ENCODE measurements at places on chromosomes 1 and 21.
A peak's percentile ranks its signal among the peaks of the same experiment; 100 is the strongest.

GRCh38 chr21:44893948-44894656 lies 20.6 kb upstream of the PTTG1IP start:
- DNase-seq: no peak

DNA sequence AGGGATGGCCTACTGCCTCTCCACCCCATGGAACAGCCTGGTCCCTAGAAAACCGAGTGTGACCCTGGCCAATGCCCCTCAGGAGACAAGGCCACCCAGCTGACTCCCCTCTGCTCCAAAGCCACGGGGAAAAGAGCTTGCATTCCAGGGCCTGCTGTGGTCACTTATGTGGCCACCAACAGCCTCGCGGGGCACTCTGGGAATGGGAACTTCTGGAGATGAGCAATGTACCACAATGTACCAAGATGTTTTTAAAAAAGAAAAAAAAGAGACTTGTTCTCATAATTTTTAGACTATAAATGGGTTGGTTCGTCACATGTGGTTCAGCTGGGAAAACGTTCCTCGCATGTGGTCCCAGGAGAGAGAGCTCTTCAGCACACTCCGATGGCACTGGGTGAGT lies 62.8 kb downstream of the SLC66A1 start:
- no peak for DNase-seq

DNA sequence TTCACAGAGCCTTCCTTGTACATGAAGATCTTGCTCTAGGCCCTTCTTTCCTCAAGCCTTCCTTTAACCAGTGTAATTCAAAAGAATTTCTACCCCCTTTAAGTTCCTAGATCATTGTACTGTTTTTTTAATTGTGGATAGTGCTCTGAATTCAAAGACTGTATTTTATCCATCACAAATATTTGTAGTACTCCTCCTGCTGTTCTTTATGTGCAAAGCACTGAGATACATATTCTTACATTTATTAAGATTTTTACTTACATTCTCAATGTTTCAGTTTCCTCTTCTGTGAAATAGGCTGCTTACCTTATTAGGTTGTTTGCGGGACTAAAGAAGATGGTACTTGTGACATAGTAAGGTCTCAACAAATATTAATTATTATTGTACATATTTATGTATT lies 168.8 kb upstream of the PDE4B start:
- DNase-seq: no peak

DNA sequence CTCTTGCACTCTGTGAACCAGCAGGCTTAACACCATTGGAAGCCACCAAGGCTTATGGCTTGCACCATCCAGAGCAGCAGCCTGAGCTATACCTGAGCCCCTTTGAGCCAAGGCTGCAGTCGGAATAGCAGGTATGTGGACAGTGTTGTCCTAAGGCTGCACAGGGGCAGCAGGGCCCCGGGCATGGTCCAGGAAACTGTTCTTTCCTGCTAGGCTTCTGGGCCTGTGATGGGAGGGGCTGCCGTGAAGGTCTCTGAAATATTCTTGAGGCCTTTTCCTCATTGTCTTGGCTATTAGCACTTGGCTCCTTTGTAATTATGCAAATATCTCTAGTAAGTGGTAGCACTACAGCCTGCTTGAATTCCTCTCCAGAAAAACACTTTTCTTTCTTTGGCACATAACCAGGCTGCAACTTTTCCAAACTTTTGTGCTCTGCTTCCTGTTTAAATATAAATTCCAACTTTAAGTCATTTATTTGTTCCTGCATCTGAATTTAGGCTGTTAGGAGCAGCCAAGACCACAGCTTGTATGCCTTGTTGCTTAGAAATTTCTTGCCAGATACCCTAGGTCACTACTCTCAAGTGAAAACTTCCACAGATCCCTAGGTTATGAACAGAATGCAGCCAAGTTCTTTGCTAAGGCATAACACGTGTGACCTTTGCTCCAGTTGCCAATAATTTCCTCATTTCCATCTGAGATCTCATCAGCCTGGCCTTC lies 5.2 kb downstream of the KRTAP20-4 start:
- DNase-seq: no peak

- no peak for DNase-seq
Observed at GRCh38 chr1:62906428-62906886, 122.5 kb downstream of the ATG4C start.

DNA sequence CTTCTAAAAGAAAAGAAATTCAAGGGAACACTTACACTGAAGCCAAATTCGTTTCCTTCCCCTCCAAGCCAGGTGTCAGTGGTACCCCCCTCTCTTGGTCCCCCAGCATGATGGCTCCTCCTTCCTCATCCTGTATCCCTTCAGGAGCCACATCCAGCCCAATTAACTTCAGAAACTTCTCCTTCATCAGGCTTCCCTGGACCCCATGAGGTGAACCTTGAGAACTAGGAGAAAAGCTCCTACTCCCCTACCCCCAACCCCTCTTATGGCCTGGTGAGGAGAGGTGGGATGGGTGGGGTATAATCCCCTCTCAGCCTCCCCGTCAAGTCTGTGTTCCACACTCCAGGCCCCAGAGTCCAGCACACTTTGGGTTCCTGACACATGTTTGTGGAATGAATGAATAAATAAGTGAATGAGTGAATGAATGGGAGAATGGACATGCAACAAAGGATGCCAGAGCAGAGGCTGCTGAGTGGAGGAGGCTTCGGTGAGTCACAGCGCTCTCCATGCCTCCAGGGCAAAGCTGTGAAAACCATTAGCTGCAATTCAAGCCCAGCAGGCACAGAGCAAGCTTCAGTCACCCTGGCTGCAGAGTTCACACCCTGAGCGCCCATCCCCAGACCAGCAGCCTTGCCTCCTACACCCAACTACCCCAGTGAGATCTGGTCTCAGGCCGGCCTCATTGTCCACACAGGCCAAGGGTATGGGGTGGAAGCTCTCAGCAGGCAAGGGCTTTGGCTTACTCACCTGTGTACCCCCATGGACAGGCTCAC lies 43.8 kb downstream of the BATF3 start:
- no peak for DNase-seq

DNA sequence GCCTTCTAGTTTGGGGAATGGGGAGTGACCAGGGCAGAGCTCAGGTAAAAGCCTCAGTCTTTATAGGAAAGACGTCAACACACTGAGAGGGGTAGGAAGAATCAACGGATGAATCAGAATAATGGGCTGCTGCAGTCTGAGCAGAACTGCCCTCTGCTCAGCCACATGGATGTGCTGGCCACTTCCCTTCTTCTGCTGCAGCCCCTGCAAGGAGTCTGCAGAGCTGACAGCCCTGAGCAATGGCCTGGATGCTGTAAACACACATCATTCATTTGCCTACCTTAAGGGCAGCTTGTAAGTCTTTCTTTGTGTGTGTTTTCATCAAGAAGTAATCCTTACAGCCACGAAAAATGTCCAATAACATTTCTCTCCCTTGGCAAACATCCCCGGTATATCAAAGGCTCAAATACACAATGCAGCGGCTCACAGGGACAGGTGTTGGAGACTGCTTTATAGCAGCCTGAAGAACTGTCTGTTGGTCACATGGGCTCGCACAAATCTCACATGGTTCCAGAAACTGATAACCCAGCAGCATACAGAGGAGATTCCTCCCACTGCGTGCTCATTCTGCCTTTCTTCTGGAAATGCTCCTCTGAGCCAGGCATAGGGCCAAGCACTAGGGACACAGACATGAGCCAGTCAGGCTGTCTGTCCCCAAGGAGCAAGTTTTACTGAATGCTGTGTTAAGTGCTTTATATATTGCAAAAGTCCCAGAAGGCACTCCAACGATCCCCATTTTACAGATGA lies 110.1 kb downstream of the HMGB4 start:
- no peak for DNase-seq

DNA sequence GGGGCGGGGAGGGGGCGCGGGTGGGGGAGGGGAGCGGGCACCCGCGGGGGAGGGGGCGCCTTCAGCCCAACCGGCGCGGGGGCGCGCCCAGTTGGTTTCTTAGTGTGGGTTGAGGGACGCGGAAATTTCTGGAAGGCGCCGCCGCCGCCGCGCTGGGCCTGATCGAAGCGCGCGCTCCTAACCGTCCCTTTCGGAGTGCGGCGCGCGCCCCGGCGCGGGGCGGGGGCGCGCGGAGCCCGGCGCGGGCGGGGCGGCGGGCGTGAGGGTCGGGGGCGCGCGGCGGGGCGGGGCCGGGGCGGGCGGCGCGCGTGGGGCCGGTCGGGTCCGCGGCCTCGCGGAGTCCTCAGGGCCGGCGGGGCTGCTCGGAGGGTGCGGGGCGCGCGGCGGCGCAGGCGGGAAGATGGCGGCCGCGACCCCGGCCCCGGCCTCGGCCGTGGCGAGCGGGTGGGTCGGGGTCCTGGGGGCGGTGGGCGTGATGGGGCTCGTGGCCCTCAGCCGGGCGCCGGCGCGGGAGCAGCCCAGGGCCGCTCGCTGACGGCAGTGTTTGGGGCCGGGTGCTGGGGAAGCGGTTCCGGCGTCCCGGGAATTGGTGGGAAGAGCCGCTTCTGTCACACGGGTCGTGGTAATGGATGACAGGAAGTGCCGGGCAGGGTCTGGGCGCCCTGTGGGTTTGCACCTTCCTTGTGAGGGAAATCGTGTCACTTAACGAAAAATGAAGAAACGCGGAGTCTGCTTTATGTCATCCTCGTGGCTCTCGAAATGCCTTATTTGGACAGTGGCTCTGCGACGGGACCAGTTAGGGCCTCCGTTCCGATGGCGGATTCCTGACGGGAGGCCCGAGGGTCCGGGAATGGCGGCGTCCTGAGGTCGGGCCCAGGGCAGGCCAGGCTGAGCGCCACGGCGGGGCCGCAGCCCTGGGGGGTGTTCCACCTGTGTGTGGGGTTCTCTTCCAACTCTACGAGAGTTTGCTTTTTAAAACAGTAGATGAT lies 764 bp downstream of the PKNOX1 start:
- DNase-seq: peak; percentile 82

GRCh38 chr1:21184276-21184675 lies 7.6 kb upstream of the EIF4G3 start:
- DNase-seq: no peak

DNA sequence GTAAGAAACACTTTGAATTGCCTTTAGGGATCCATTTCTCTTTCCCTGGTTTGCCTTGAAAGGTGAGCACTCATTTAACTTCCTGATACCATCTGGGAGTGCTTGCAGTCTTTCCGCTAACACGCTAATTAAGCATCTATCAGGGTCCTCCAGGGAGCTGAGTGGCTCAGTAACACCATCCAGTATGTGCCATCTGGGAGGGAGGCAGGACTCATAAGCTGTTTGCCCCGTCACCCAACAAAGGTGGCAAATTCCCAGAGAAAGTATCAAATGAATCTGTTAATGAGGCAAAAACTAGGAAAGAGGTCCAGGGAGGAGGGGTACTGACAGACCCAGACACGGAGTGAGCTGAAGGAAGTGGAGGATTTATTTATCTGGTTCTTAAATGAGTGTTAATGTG lies 430.9 kb downstream of the HLX start:
- DNase-seq: no peak

DNA sequence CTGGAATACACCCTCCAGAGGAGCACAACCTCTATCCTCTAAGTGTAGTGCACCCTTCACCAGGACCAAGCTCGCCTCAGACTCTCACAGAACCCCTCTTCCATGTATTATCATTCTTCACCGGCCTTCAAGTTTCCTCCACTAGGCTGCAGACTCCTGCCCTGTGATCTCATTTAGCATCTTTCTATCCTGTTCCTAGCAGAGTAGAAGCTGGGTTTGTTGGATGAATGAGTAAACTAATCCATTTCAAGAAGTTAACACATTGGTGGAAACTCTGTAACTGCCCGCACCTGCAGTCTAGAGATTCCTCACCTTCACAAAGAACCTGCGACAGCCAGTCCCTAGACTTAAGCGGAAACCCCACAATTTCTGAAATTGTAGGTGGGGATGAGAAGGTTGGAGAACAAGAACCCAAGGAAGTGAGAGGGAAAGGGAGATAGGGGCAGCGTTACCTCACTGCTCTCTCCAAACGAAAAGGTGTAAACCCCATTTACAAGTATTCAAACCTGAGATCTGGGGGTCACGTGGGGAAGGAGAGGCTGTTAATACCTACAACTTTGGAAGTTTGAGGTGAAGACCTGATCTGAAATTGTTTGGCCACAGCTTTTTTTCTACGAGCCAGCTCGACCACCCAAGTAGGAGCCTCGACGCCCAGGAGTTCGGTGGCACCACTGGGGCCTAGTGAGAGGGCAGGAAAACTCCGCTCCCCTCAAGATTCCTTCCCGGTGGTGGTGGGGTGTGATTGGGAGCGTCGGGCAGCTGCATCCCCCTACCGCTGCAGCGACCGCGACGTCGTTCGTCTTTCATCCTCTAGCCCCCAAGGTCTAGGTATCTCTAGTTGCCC lies 1.2 kb downstream of the PTPN14 start:
- no peak for DNase-seq

DNA sequence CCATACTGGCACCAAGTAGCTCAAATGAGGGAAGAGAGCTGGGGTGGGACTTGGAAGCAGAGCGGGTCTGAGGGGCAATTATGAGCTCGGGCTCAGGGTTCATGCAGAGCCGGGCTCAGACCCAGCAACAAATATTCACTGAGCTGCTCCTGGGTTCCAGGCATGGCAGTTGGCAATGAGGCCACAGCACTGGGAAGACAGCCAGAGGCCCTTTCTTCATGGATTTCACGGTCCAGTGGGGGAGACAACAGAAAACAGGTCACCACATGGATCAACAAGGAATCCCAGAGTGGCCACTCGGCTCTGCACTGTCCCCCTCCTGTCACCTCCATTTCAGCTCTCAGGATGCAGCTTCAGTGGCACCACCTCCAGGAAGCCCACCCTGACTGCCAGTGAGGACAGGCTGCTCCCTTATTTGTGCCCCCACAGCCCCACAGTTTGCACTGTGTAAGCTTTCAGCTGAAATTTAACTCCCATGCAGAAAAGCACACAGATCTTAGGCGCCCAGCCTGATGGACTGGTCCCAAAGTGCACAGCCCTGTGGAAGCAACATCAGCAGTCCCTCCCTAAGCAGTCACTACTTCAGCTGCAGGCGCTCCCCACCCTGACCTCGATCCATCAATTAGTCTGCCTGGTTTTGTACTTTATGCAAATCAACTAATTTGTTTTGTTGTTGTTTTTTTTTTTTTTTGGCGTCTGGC lies 22.4 kb downstream of the ARHGEF19 start:
- no peak for DNase-seq

DNA sequence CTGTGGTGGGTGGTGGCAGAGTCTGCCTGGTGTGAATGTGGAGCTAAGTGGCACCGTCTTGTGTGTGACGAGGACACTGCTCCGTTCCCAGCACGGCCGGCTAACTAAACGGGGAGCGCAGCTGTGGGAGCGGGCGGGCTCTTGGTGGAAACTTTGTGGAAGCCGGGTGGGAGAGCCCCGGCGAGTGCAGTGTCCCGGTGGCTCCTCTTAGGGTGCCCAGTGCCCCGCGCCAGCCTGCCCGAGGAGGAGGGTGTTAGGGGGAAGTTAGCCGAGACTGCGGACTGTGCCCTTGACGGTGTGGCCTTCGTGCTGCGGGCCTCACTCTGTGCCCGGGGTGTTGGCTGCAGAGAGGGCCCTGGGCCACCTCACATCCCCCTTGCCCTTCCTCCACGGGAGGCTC lies 9.9 kb downstream of the PEX10 start:
- DNase-seq: no peak

GRCh38 chr1:202049129-202049528 lies 38.7 kb downstream of the ELF3 start:
- DNase-seq: no peak

- no peak for DNase-seq
Observed at GRCh38 chr1:17609529-17609928, 70.0 kb downstream of the ARHGEF10L start.

Data from stimulated activated effector memory CD8-positive, alpha-beta T cell treated with anti-CD3 and anti-CD28 coated beads, Interleukin-12 subunit alpha, Interleukin-12 subunit beta, amount 100 ng/mL, for 72 hours (primary cell).